Heart left ventricle (tissue), 16 donors: ENCODE measurements at places on chromosomes 7 and 10. TPM values are rescaled to one million over a fixed set of nuclear protein-coding genes. Genes with fewer than 3 reads are reported as not detected.

- DNase-seq: no peak
These were observed 572.8 kb downstream of the REEP3 start for GRCh38 chr10:64093946-64094535.

KAZALD1 gene
- polyA plus RNA-seq: 10.6 TPM

C7orf33 gene
- polyA plus RNA-seq: not detected

DNA sequence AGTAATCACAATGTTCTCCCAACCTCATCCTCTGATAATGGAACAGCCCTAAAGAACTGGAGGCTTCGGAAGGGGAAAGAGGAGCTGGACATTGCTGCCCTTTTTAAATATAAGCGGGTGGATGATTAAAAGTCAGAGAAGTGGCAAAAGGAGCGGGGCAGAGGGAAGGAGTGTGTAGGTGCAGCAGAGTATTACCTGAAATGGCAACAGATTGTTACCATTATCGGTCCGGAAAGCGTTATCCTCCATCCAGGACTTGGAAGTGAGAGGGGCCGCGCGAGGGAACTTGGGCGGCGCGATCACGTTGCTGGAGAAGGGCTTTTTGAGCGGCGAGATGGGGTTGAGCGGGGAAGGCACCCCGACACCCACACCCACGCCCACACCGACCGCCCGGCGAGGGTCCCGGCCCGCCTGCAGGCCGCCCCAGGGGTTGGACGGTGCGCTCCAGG, 51.7 kb downstream of the CPEB3 start:
- DNase-seq: no peak

ACBD7 gene
- polyA plus RNA-seq: not detected

GRCh38 chr10:6141296-6142151, 52.7 kb downstream of the RBM17 start:
- DNase-seq: no peak

DNA sequence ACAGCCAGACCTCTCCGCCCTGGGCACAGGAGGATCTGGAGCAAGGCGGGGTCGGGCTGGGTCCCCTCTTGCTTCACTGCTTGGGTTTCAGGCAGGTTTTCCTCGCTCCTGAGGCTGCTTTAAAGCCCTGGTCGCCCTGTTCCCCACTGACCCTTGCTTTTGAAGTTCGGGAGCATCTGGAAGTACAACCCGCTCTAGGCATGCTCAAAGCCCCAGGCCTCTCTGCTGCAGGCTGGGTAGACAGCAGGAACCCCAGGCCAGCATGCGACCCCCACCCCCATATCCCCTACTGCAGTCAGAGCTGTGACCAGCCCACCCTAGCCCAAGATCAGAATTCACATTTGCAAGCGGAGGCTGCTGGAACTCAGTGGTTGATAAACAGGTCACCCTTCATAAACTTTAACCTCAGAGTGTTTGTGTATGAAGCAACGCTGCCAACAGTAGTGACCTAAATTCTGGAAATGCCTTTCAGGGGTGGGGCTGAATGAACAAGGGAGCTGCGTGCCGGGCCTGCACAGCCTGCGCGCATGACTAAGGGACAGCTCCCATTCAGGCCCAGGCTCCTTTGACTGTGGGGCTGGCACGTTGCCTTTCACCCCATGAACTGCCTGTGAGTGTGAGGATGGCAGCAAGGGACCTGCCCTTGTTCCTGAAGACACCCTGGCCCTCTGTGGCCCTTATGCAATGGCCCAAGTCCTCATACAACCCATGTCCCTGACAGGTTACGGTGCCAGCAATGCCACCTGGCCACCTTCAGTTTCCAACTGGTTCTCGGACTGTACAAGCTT, 52.5 kb downstream of the PROSER2 start:
- peak; percentile 85 for DNase-seq

DNA sequence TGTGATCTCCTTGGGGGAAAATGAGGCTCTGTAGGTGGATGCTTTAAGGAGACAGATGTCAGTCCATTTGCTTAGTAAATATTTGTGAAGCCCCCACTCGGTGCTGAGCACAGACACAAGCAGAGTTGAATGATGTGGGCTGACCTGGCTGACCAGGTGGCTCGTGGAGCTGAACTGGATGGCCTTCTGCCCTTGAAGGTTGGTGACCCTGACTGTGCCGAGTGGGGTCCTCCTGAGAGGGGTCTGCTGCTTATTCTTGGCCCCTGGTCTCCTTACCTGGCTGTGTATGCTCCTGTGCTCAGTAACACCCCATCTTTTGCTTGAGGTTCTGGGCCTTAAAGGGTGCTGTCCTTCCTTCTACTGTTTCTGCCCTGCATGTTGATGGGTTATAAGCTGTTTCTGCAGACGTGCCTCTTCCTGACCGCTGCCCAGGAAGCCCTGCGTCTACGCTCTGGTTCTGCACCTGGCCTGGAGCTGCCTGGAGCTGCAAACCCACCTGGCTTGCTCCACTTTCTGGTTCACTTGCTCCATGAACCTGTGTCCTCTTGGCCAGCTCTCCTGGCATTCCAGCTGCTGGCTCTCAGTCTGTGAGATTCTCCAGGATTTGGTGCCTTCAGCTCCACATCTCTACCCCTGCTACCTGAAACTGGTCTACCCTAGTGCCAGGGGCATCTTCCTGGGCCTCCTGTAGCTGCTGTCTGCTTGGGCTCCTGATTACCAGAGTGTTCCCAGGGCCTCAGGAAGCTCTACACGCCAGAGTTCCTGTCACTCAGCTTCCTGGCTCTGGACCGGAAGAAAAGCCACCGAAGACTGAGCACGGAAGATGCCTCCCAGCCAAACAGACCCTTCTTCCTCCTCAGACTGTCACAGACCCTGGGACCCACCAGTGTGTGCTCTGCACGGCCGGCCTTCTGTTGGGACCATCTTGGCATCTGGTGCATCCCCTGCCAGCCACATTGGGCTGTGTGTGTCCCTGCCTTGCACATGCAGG, 76.5 kb downstream of the ADCY1 start:
- no peak for DNase-seq

GRCh38 chr7:11701829-11702560, 130.0 kb downstream of the THSD7A start:
- no peak for DNase-seq

DNA sequence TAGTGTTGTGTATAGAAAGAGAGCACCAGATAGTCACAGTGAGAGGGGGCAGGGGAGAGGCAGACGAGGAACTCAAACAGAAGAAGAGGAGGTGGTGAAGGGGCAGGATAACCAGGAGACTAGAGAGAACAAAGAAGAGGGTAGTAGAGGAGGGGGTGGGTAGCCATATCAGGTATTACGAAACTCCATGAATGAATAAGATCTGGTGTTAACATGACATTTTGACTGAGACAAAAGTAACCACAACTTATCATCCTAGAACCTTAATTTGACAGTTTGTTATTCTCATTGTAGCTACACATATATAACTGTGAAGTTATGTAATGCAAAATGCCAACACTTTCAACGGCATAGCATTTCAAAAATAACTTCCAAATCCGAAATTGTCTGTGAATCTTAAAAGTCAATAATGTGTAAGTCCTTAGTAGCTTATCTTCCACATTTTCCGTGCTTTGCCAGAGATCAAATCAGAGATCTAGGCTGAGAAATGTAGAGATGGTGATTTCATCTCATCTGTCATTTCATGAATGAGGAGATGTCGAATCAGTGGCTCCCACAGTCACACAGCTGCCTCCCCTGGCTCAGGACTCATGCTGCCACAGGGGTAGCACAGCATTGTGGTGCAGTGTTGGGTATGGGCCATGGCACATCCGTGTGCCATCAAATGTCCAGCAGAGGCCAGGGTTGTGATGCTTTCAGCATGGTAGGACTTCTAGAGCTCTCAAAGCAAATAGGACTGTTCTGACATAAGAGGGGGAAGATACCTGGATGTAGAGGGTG, 202.1 kb downstream of the HECW1 start:
- DNase-seq: no peak

GSTK1 gene
- polyA plus RNA-seq: 274 TPM

TAS2R5 gene
- 0.18 TPM for polyA plus RNA-seq

- DNase-seq: no peak
These were observed 71.4 kb downstream of the ELMO1 start for GRCh38 chr7:37377231-37377630.

TMEM178B gene
- 5.7 TPM for polyA plus RNA-seq

NUTM2E gene
- polyA plus RNA-seq: 0.40 TPM

IKZF1 gene
- polyA plus RNA-seq: 0.82 TPM

GRCh38 chr7:134329614-134330346, 13.1 kb upstream of the SLC35B4 start:
- no peak for DNase-seq

DNA sequence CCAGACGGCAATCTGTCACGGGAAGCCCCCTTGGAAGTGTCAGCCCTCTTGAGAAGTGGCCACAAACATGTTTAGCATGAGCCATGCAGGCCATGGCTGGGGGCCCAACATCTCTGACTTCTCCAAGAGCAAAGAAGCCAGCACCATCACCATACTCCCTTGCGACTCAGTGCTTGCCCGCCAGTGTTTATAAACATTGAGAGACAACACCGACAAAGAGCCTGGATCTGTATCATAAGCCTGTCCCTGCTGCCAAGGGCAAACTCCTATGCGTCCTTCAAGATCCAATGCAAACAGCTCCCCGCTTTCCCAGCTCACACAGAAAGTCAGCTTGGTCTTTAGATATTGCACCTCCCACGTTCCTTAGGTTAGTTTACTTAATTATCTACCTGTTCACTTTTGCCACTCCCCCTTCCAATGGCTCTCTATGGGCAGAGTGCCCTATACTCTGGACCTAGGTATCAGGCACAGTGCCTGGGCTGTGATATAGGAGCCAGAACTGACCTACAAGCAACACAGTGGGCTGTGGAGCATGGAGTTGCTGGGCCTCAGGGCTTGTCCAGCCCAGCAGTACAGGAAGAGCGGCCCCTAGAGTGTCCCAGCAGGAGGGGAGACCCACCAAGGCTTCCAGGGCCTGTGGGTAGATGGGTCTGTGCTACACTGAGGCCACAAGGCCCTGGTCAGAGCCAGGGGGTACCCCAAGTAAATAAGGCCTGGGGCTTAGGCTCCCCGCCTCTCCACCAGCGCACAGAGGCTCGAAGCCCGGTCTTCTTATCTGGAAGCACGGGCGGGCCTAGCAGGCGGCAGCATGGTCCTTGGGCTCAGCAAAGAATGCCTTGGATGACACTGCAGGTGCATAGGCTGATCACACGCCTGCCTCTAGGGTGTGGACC, 37.7 kb downstream of the CAMK2B start:
- peak; percentile 9 for DNase-seq

- no peak for DNase-seq
These were observed 519 bp downstream of the PITRM1 start for GRCh38 chr10:3172081-3172445.

- no peak for DNase-seq
These were observed 195.1 kb downstream of the HECW1 start for GRCh38 chr7:43307522-43307921.

DNA sequence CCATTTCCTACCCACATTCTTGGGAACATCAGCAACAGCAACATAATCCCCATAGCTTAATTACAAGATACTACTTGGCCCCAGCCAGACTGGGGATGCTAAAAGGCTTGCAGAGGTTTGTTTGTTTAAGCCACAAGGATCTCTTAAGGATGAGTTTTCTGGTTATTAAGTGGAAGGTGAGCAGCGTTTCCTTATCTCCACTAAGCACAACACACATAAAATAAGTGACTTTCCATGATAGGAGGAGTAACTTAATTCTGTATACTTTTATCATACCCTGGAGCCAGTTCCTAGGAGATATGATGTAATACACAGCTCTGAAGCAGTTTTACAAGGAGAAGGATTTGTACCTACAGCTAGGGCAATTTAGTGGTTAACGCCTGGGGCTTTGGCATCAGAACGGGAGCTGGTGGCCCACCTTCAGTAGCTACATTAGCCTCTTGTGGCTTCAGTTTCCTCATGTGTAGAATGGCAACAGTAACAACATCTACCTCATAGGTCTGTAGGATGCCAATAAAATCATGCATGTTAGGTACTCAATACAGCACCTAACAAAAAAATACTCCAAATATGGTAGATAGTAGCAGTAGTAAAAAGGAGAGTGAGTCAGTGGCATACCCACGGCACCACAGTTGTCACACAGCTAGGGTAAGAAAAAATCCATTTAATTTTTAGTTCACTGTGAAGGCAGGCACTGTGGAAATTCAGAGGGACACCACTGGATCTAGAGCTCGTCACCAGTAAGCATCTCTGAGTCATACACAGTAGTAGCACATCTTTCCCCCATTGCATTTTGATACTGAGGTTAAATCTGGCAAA, 55.2 kb downstream of the DOCK4 start:
- DNase-seq: no peak

PSPH gene
- 12.1 TPM for polyA plus RNA-seq

DNA sequence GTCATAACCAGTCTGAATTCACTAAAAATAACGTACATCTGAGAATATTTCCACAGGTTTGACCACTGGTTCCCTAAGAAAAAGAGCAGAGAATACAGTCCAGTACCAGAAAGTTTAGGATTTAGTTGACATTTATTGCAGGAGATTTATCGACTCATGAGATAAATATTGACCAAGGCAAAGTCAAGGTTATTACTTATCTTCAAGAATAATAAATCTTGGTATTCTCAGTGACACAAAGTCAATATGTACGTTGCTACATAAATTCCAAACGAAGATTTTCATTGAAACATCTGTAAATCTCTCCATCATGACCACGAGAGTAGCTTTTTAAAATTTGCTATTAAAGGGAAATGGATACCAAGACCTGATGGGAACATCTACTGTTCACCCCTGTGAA, 39.4 kb upstream of the GRB10 start:
- no peak for DNase-seq

DNA sequence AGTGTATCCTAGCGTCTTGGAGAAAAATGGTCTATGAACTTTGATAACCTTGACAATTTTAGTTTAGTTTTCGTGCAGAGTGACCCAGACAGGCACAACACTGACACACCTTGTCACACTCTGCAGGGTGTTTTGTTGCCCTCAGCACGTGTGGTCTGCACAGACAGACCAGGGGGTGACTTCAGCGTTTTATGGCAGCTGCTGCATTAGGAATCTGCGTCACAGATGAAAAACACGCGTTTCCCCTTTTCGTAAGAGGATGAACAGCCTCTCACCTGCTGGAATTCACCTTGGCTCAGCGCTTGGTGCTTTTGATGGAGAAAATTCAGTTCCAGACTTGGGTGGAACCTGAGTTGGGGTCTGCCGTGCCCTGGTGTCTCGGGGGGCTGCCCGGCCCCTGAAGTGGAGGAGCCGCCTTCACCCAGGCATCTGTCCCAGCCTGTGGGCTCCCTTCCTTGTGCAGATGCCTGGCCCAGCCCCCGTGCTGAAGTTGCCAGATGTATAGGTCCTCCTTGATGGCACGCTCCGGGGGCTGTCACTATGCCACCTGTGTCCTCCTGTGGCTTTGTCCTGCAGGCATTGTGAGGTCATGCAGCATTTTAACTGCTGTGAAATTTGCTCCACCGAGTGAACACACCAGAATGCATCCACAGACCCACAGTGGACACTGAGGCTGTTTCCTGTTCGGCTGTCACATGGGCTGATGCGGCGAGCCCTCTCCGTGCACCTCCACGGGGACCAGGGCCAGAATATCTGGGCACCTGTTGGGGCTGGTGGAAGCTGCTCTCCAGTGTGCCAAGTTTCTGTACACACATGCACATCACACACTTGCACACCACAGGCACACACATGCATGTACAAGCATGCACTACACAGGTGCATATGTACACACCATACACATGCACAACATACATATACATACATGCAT, 18.3 kb downstream of the INPP5A start:
- no peak for DNase-seq

AKR1C8 gene
- not detected for polyA plus RNA-seq
